ENCODE measurements at places on chromosomes 6 and 20. TPM values are rescaled to one million over a fixed set of nuclear protein-coding genes. Genes with fewer than 3 reads are reported as not detected.

DNA sequence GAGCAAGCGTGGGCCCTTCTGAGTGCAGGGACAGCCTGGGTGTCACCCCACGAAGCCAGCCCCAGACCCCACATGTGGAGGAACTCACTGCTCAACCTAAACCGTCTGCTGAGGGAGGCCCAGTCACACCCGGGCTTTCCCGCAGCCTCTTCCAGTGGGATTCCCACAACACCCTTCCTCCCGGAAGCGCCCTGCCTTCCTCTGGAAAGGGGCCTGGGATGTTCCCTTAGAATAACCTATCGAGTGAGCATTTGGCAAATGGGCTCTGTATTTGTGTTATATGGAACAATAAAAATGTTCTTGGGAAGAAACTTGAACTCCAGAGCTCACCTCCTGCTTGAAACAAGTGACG, 100.0 kb upstream of the DUSP22 start:
- no peak for DNase-seq

The IL17F gene
- total RNA-seq, result not detected

DNA sequence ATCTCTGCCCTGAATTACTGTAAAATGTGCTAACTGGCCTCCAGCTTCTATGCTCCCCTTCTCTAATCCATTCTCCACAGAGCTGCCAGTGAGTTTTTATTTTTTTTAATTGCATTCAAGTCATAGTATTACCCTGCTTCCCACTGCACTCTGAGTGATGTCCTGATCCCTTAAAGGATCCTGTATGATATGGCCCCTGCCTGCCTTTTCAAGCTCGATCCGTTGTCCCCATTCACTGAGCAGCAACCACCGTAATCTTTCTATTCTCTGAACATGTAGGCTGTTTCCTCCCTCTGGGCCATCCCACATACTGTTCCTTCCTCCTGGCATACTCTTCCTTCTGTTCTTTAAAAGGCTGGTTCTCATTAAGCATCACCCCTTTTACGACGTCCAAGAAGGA, 9.3 kb downstream of the TNFRSF21 start:
- no peak for DNase-seq

The ZNF391 gene
- 2.4 TPM for total RNA-seq

The POLR1H gene
- total RNA-seq, result 22.4 TPM

All from tibial nerve (tissue), 4 donors.